ENCODE measurements at places on chromosomes 11 and 22.

DNA sequence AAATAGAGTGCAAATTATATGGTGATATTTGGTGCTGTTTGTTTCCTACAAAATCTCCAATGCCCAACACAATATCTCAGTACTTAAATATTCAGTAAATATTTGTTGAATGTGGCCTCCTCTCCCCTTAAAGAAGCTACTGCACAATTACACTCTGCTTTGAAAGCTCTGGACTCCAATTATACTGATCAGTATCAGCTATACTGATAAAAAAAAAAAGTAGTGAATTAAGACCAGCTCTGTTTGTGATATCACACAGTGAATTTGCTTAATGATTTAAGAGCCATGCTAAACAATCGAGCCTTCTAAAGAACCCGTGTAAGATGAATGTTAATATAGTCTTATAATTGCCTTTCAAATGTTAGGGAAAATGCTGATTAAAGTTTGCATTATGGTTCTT lies 543.2 kb upstream of the API5 start:
- DNase-seq: no peak

DNA sequence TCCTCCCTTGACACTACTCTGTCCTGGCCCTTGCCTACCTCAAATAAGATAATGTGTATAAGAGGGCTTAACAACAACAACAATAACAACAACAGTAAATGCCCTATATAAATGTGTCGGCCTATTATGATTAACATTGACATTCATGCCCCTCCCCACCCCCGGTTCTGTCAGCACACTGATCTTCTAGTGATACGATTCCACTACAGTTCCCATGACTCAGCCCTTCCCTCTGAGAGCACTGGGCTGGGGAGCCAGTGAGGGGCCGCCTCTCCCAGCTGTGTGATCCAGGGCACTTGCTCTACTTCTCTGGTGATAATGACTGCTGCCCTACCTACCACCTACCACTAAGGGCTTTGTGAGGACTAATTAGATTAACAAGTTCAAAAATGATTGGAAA lies 92.2 kb upstream of the PHOX2A start:
- no peak for DNase-seq

DNA sequence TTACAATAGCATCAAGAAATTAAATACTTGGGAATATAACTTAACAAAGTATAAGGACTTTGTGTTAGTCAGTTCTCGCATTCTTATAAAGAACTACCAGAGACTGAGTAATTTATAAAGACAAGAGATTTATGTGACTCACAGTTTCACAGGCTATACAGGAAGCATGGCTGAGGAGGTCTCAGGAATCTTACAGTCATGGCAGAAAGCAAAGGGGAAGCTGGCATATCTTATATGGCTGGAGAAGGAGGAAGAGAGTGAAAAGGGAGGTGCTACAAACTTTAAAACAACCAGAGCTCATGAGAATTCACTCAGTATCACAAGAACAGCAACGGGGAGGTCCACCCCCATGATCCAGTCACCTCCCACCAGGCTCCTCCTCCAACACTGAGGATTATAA lies 32.0 kb upstream of the CCDC134 start:
- peak; percentile 40 for DNase-seq

GRCh38 chr11:24386546-24387397 lies 110.1 kb upstream of the LUZP2 start:
- peak; percentile 74 for DNase-seq

DNA sequence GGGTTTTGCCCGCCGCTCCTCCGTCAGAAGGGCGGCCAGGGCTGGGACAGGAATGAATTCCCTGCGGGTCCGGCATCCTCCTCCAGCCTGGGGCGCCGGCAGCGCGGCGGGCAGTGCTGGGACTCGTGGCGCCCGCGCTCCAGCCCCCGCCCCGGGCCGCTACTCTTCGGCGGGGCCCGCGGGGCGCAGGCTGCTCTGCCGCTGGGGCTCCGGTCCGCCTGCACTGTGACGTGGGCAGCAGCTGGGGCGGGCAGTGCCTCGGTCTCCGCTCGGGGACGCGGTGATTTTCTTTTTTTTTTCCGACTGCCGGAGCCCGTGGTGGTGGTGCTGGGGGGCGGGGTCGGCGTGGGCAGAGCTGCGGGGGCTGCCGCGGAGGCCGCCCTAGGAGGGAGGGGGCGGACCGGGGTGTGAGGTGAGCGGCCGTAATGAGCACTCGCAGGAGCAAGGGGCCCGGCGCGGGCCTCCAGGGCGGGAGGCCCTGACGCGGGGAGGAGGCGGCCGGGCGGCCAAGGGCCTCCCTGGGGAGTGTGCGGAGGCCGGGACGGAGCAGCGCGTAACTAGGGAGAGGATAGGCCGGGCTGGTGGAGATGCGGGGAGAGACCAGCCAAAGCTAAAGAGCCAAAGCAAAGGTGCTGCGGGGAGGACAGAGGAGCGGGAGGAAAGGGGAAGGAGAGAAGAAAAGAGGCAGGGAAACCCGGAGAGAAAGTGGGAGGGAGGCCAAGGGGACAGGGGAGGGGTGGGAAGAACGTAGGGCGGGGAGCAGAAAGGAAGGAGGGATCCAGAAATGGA lies 73.3 kb upstream of the ZBED5 start:
- DNase-seq: peak; percentile 68

DNA sequence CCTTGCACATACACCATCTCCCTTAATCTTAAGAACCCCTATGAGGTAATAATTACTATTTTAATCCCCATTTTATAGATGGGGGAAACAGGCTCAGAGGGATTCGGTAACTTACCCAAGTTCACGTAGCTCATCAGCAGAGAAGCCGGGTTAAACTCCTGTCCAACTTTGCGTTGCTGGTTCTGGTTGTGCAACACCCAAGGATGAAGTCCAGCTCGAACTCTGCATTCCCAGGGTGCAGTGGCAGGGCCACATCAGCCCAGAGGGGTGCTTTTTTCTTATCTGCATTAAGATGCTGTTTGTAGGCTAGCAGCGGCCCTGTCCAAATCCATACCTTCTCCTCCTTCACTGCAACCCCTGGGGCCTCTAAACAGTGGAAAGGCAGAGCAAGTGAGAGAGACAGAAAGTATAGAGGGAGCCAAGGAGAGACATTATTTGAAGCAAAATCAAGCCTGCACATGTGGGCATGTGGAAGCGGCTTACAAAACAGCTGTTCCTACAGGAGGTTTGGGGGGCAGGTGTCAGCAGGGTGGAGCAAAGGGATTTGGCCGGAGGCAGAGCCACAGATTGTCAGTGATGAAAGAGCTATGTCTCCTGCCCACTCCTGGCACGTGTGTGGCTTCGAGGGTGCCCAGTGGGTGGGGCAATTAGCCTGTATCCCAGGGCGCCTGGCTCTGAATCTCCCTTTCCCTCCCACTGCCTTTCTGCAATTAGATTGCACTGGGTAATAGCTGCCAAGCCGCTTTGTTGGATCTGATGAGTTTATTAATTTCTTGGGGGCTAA lies 129.5 kb upstream of the TBCEL start:
- no peak for DNase-seq

GRCh38 chr11:31794548-31794947 lies 16.6 kb downstream of the PAX6 start:
- no peak for DNase-seq

- DNase-seq: no peak
These were observed 44.1 kb downstream of the MYH9 start for GRCh38 chr22:36343720-36344105.

- no peak for DNase-seq
These were observed 42.2 kb upstream of the PRSS23 start for GRCh38 chr11:86758171-86758570.

- no peak for DNase-seq
These were observed 939.0 kb downstream of the BRD1 start for GRCh38 chr22:48888466-48889208.

GRCh38 chr11:8800520-8801110 lies 110.4 kb upstream of the AKIP1 start:
- DNase-seq: no peak

- no peak for DNase-seq
These were observed 4.8 kb upstream of the NUP98 start for GRCh38 chr11:3802011-3802790.

DNA sequence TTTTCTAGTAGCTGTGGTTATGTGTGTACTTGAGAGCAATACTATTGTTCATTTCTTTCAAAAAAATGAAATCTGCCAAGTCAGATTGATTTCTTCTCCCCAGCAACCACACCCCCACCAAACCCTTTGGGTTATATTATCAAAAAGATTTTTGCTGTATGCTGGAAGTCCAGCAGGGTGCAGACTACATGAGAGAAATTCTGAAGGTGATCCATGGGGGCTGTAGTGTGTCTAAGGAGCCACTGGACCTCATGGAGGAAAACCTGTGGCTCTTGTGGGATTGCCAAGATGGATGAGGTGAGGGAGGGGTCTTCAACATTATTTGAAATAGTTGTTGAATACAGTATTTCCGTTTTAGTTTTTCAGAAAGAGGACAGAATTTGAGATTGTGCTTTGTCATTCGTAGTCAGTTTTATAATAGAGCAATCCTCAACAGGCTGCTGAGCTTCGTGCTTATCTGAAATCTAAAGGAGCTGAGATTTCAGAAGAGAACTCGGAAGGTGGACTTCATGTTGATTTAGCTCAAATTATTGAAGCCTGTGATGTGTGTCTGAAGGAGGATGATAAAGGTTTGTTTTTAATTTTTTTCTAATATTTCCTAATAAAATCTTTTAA lies 3.1 kb downstream of the EIF3M start:
- peak; percentile 55 for DNase-seq

DNA sequence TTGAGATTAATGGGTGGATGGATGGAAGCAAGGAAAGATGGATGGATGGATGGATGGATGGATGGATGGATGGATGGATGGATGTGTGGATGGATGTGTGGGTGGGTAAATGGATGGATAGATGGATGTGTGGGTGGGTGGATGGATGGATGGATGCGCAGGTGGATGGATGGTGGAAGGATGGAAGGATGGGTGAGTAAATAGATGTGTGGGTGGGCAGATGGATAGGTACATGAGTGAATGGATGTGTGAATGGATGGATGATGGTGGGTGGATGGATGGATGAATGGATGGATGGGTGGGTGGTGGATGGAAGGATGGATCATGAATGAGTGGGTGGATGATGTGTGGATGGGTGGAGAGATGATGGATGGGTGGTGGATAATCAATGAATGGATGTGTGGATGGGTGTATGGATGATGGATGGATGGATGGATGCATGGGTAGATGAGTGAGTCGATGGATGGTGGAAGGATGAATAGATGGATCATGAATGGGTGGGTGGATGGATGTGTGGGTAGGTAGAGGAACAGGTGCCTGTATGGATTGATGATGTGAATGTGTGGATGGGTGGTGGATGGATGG lies 375.2 kb downstream of the BRD1 start:
- DNase-seq: no peak

GRCh38 chr22:46033256-46034200 lies 56.6 kb upstream of the WNT7B start:
- no peak for DNase-seq

GRCh38 chr11:15053191-15053685 lies 20.2 kb upstream of the CALCB start:
- DNase-seq: peak; percentile 12

DNA sequence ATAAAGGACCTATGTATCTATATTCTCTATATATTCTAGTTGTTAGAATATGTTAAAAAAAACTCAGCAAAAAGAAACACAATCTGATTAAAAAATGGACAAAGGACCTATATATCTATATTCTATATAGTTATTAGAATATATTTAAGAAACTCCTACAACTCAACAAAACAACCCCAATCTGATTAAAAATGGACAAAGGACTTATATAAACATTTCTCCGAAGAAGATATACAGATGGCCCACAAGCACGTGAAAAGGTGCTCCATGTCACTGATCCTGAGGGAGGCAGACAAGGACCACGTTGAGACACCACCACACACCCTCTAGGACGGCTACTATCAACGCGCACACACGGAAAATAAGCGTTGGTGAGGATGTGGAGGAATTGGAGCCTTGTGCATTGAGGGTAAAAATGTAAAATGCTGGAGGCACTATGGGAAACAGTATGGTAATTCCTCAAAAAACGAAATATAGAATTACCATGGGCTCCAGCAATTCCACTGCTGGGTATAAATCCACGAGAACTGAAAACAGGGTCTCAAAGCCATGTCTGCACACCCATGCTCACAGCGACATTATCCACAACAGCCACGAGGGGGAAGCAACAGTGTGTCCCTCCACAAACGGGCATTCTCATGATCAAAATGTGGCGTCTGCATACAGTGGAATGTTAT lies 22.7 kb downstream of the YPEL1 start:
- DNase-seq: peak; percentile 89
